ENCODE measurements at places on chromosomes 12 and 14.

GRCh38 chr14:32367516-32367915 lies 38.4 kb downstream of the AKAP6 start:
- peak; percentile 42 for DNase-seq

GRCh38 chr12:129659961-129660622 lies 243.7 kb downstream of the TMEM132D start:
- no peak for DNase-seq

GRCh38 chr12:6792522-6793201 lies 3.3 kb downstream of the CD4 start:
- DNase-seq = no peak

DNA sequence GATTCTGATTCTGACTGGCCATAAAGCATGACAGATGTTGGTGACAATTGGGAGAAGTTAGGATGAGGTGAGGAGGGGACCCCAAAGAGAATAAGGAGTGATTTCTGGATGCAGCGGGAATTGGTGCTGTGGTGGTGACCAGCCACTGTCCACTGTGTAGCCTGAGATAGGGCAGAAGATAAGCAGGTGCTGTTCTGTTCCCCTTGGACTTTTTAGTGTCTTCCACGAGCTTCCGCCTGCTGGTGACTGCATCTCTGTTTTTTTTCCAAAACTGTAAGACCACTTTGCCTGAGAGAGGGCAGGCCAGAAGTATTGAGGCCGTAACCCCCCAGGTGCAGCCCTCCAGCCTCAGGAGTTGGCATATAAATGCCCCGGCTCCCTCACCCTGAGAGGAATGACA lies 161.2 kb upstream of the MYL2 start:
- DNase-seq = no peak

GRCh38 chr12:9760699-9761418 lies at the start of gene CD69:
TSS of gene CD69 (minus strand) at chr12:9760901. CDS start at chr12:9760820, 81 bp downstream.
- DNase-seq = no peak

- no peak for DNase-seq
Measured at GRCh38 chr12:93749515-93749914, 72.3 kb downstream of the CRADD start.

GRCh38 chr12:57235728-57236131 lies 6.2 kb downstream of the SHMT2 start:
- no peak for DNase-seq

GRCh38 chr14:89489761-89490437 lies 72.9 kb upstream of the FOXN3 start:
- DNase-seq = peak; percentile 29

GRCh38 chr14:90105756-90106155 lies 44.0 kb downstream of the KCNK13 start:
- DNase-seq = no peak

DNA sequence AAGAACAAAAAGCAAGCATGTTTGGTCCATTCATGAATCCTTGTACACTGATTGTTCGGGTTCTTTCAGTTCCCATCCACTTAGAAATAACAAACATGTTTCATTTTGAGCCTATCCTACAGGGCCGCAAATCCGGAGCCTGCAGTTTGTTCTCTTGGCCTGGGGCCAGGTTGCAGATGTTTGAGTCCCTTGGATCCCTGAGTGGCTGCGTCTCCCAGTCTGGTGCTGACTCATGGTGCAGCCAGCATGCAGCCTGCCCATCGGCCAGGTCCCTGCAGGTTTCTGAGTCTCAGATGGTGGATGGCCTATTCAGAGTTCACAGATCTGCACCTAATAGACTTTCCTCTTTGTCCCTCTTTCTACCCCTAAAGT lies 1.9 kb upstream of the DYNC1H1 start:
- peak; percentile 76 for DNase-seq

DNA sequence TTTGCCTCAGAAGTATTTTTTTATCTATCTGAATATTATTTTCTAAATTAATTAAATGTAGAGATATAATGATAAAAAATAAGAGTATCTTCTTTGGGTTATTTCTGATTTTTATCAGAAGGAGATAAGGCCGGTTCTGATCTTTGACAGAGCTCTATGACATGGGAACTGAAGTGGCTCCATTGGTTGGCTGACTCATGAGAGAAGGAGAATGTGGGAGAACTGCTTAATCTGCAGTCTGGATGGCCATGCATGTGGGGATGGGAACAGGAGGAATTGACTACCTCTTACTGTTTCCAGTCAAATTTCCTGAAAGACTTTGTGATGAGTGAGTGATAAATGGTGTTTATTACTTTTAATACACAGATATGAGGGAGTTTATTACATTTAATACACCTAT lies 155.8 kb upstream of the ATP2B1 start:
- DNase-seq = no peak

Measured in NCI-H446 treated with DMSO at 0.1 percent for 48 hours (cell line).